ENCODE measurements at places on chromosomes 1 and 21.

DNA sequence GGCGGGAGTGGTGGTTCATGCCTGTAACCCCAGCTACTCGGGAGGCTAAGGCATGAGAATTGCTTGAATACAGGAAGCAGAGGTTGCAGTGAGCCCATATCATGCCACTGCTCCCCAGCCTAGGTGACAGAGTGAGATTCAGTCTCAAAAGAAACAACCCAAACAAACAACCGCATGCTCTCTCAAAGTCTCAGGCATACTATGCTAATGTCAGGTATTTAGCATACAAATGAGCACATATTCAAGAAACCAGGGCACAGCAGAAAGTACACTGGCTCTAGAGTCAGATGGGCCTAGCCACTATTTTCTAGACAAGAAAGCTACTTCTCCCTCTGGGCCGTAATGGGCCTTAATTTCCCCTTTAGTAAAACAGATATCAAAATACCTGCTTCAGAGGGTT is 55.0 kb downstream of the ELAVL4 start:
- DNase-seq = no peak

DNA sequence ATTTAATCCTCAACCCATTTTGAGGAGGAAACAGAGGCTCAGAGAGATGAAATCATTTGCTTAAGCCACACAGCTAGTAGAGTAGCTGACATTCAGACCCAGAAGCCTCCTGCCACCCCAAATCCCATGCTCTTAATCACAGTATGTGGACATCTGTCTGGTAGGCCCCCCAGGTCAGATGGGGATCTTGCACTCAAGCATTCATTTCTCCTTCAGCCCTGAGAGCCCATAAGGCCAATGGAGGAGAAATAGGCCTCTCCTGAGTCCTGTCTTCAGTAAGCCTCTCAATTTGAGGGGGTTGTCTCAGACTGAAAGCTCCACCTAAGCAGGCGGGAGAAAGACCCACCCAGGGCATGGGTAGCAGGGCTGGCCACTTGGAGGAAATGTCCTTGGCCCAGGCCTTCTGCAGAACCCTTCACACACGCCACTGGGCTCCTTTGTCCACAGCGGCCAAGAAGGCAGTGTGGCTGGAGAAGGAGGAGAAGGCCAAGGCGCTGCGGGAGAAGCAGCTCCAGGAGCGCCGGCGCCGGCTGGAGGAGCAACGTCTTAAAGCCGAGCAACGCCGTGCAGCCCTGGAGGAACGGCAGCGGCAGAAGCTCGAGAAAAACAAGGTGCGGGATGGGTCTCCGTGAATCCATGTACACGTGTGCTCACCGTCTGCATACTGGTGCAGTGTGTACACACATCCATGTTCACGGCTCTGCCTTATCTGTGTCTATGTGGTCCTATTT is 16.2 kb downstream of the MAP7D1 start:
- DNase-seq = no peak

DNA sequence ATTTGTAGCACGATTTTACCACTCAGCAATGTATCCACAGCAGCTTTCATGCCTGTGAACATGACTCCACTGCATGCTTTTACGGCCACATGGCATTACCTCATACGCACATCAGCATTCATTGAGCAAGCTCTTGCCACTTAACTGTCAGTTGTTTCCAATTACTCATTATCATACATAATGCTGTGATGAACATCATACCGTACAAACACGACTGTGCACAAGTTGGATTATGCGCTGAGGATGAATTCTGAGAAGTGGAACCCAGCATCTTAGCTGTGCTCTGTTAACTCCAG is 9.6 kb downstream of the UMODL1 start:
- DNase-seq = no peak

- no peak for DNase-seq
These were observed 99.0 kb downstream of the ZZZ3 start for GRCh38 chr1:77583483-77583882.

DNA sequence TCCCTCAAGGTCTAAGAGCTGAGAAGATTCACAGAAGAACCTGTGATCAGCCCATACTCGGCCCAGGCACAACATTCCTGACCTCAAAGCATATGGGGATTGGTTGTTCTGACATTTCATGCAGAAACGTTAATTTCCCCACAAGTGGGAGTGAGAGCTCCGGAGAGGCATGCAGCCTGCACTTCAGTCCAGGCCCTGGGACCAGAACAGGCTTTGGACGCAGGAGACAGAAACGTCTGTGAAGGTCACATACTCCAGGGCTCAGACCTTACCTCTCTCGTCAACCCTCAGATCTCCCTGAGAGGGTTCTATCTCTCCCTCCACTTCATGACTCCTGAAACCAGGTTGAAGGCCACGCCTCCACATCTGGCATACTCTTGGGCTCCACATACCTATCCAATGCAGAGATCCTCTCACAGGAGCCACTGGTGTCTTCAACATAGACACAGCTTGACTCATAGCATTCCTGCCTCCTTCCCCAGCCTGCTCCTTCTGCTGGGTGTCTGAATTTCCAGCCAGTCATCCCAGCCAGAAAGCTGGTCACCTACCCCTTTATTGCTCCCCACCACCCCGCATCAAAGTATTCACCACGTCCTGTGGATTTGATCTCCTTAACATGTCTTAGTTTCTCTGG is 149.2 kb downstream of the OMA1 start:
- no peak for DNase-seq

DNA sequence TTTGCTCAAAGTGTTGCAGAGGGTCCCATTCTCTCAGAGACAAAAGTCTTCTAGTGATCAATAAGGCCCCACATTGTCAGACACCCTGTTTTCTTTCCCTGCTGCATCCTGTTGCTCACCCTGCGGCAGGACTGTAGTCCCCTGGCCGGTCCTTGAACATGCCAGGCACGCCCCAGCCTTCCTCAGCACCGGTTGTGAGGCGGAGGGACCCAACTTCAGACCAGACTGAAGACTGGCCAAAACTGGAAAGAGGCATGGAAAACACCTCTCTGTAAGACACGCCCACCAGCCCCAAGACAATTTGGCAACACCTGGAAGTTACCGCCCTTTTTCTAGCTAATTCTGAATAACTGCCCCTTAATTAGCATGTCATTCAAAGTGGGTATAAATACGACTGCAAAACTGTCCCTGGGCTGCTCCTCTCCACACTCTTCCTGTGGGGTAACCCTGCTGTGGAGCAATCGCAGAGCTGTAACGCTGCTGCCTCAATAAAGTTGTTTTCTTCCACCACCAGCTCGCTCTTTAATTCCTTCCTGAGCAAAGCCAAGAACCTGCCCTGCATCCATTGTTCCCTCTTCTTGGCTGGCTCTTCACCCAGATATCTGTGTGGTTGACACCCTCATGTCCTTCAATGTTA is 23.8 kb downstream of the PLA2G2A start:
- no peak for DNase-seq

- no peak for DNase-seq
These were observed 276.8 kb upstream of the TMEM51 start for GRCh38 chr1:14876747-14877146.

GRCh38 chr1:173867141-173867752 is 542 bp downstream of the GAS5 start:
- DNase-seq = no peak

- no peak for DNase-seq
These were observed 9.0 kb upstream of the CSF1 start for GRCh38 chr1:109901524-109902145.

- DNase-seq = no peak
These were observed 6.6 kb downstream of the SELE start for GRCh38 chr1:169727307-169727706.

GRCh38 chr1:227898502-227899140 is 49.1 kb downstream of the WNT9A start:
- DNase-seq = peak; percentile 11

DNA sequence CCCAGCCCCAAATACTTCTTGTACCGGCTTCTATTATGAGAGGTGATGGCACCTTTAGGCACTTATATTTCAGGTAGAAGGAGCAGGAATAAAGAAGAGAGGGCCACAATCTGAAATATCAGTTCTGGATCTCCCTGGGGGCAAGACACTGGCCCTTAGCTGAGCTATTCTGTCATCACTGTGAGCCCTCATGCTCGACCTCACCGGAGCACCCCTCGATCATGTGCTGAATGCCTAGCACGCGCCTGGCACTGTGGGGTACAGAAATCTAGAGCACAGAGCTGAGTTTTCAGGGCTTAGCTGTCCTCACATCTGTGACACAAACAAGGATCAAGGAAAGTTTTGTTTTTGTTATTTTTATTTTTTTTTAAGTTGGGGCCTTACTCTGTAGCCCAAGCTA is 7.6 kb upstream of the MX1 start:
- no peak for DNase-seq

DNA sequence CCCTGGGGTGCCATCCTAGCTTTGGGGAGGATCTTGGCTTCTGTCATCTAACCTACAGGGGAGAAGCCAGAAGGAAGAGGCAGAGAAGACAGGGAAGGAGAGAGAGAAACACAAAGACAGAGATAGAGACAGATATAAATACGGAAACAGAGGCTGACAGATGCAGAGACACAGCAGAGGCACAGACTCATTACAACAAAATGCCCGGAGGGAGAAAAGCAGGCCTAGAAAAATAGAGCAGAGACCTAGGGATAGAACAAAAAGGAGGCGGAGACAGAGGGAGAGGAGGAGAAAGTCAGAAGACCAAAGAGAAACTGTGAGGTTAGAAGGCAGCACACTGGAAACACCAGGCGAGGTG is 1.9 kb downstream of the PEAR1 start:
- DNase-seq = no peak

DNA sequence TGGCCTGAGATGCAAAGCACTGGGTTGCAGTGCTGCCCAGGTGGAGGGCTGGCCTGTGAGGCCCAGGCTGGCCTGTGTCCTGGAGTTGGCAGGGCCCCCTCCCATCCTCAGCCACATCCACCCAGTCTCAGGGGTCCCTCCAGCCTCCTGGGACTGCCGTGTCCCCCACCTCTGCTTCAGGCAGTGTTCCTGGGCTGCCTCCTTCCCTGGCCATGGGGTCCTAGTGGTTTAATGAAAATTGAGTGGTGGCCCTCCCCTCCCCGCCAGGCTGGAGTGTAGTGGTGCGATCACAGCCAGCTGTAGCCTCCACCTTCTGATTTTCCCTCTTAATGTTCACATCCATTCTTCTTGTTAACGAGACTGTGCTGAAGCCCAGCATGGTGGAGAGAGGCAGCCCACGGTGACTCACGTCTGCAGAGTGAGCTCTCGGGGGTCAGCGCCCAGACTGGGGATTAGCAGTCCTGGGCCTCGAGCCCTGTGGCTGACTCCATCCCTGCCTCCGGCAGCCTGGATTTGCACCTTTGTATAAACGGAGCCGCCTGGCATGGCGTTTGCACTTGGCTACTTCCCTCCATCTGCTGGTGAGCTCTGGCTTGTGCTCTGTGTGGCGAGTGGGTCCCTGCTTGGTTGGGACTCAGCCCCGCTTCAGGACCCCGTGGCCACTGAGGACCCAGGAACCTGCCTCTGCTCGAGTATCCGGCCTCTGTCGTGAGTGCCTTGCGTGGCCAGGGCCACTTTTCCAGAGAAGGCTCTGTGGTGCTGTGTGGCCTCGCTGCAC is 6.9 kb downstream of the MIB2 start:
- no peak for DNase-seq

DNA sequence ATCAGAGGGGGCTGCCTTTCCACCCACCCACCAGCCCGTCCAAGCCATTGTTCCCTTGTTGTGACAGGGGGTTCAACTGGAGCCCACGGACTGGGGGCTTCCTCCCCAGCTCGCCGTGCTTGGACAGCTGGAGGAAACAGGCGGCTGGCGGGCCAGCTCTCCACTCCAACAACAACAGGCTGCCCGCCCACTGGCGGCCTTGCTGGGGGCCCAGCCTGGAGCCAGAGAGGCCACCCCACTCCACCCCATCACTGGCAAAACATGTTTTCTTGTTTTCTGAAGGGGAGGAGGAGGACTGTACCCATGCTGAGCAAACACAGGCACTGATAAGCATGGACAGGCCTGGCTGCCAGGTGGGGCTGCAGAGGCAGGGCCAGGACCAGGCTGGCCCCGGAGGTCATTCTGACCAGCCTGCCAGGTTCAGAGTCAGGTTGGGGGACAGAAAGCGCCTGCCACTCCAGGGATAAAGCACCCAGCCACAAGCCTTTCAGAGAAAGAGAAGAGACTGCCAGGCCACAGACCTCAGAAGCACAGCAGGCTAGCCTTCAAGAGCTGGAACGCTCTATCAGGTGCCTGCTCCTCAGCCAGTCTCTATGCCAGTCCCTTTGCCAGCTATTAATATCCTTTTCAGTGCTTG is 32.8 kb downstream of the GJA4 start:
- no peak for DNase-seq

GRCh38 chr1:245984390-245985155 is 522.5 kb downstream of the SMYD3 start:
- DNase-seq = no peak

DNA sequence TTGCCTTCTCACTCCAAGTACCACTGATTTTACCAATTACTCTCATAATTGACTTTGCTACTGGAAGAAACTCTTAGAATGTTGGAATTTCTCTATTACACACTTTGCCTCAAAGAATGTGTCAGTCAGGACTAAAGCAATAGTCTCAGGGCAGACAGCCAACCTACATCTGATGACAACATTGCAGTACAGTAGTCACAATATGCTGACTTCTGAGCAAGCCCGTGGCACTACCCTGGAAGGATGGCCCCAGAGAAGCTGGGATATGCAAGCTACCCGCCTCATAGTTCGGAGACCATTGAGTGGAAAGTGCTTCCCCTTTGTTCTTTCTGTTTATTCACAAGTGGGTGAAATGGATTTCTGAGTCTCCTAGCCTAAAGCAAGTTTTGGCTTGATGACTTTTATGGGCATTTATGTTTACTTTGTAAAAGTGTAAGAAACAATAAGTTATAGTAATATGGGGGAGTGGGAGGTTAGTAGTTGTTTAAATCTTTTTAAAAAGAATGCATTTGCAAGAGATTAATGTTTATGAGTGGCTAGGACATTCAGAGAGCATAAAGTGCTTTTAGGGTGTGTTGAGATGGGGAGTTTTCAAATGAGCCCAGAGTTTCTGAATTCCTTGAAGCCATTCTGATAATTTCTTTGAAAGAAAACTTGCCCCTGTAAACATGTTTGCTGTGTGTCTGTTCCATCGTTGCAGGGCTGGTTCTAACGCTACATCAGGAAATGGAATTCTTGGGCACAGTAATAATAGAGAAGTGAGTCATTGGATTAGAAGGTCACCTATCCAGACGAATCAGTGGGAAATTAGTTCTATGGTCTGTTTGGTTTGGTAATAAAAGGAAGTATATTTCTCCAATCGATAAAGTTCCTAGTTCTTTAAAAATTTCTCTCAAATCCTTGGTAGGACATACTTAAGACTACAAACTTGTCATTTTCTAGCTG is 63.8 kb downstream of the LMO4 start:
- DNase-seq = no peak

GRCh38 chr1:181015251-181015615 is 7.4 kb downstream of the STX6 start:
- DNase-seq = no peak
